ENCODE measurements at places on chromosomes 3 and 15.

- peak; percentile 44 for DNase-seq
Observed at GRCh38 chr3:148957586-148957985, 33.8 kb upstream of the GYG1 start.

- no peak for DNase-seq
Observed at GRCh38 chr3:102030661-102031060, 181.3 kb downstream of the NFKBIZ start.

DNA sequence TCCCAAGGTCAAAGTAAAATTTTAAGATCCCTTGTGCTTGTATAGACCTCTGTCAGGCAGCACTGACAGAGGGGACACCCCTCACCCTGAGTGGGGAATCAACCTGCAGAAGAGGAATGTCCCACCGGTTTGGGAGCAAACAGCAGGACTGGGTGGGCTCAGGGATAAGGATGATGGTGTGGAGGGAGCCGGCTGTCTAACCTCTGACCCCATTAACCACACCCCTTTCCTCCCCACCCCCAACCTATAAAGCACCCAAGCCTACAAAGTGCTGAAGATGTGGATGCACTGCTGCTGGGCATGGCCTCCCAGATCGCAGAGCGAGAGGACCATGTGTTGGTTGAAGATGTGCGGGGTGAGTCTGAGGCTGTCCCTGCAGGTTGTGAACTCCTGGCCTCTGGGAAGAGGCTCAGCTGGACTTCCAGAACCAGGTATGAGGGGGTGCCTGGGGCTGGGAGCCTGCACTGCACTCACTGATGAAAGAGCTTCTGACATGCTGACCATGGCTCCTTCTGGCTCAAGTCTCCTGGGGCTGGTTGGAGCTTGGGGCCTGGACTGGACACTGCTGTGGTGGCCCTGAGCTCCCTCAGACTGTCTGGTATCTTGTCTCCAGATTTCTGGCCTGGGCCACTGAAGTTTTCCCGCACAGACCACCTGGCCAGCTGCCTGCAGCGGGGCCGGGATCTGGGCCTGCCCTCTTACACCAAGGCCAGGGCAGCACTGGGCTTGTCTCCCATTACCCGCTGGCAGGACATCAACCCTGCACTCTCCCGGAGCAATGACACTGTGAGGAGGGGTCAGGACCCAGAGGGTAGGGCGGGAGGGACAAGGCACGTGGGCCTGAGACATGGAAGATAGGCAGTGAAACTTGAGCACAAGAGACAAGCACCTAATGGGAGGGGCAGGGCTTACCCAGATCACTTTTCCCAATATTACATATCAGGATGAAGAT, 9.3 kb downstream of the DUOX1 start:
- DNase-seq, result no peak

- no peak for DNase-seq
Observed at GRCh38 chr3:101081999-101082398, 88.8 kb upstream of the ABI3BP start.

DNA sequence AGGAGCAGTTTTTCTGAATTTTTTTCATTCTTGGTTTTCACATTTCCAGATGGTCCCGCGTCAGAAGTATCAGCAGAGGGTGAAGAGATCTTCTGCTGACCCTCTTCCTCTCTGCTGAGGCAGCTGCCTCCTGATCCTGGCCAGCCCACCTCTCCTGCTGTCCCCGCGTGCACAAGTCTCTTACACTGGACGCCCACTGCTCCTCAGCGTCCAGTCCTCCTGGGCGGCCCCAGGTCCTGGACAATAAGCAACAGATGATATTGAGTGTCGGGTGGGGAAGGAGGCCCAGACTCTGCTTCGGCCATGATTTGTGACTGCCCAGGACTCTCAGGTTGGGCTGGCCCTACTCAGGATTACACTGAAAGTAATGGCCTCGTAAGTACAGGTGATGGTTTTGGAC, 50.1 kb downstream of the KLHL25 start:
- DNase-seq, result no peak

DNA sequence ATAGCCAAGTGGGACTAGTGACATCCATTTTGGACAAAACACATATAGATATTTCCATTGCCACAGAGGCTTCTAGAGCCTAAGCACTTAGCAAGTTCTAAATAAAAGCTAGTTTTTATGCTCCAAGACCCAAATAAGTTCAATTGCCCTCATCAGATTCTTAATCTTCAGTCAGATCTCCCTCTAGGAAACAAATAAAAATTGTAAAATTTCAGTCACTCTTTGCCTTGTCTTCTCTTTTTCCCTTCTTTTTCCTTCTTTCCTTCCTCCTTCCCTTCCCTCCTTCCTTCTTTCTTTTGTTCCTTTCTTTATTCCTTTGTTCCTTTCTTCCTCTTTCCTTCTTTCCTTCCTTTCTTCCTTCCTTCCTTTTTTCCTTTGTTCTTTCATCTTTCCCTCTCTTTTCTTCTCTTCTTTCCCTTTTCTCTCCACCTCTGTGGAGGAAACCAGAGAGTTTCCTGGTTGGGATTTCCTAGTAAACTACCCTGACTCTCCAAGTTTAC, 68.8 kb upstream of the GADL1 start:
- no peak for DNase-seq

DNA sequence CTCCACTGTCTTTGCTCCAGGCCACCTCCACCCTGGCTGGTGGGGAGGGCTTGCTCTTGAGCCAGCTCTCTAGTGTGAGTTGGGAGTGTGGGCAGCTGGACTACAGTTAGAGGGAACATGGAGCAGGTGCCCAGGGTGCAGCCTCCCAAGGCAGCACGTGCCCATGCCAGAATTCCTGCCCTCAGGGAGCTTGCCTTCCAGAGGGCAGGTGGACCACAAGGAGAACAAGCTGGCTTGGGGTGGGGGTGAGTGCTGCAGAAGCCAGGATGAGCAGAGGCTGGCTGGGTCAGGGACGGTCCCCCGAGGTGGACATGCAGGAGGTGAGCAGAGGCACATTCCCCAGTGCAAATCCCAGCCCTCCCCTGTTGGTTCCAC, 89.5 kb downstream of the VGLL4 start:
- no peak for DNase-seq

- DNase-seq, result no peak
Observed at GRCh38 chr3:144921710-144922109, 950.1 kb downstream of the DIPK2A start.

GRCh38 chr3:60992395-60992794, 258.9 kb downstream of the FHIT start:
- no peak for DNase-seq

DNA sequence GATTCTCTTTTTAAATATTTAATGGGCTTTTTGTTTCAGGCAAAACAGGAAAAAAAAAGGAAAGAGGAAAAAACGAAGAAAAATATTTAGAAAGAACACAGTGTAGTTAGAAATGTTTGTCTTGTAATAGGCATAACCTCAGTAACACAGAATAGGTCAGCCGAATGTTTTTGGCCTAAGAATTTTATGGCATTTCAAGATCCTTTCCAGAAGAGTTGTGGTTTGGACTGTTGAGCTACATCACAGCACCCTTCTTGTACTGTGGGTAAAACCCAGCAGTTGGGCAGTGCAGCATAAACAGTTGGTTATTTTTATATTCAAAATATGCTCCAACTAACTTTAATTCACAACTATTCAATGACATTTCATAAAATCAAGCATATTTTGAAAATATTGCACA, 474.4 kb upstream of the AGTR1 start:
- no peak for DNase-seq

GRCh38 chr3:154384479-154384878, 45.5 kb downstream of the GPR149 start:
- DNase-seq, result no peak

DNA sequence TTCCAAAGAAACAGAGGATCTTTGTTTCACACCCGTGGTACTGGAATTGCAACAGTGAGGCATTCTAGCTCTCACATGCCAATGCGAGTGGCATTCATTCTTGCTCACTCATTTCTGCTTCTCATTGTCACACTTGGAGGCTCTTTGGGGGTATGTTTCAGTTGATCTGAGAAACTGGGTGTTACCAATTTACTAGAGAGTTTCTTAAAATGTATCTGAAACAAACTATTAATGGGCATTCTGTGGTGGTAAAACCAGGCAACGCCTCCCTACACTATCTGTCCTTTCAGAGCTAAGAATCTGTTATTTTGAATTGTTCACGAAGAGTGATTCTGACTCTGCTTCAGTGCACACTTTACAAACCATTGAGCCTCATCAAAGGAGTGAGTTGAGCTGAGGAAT, 140.6 kb upstream of the BHLHE40 start:
- DNase-seq, result no peak

DNA sequence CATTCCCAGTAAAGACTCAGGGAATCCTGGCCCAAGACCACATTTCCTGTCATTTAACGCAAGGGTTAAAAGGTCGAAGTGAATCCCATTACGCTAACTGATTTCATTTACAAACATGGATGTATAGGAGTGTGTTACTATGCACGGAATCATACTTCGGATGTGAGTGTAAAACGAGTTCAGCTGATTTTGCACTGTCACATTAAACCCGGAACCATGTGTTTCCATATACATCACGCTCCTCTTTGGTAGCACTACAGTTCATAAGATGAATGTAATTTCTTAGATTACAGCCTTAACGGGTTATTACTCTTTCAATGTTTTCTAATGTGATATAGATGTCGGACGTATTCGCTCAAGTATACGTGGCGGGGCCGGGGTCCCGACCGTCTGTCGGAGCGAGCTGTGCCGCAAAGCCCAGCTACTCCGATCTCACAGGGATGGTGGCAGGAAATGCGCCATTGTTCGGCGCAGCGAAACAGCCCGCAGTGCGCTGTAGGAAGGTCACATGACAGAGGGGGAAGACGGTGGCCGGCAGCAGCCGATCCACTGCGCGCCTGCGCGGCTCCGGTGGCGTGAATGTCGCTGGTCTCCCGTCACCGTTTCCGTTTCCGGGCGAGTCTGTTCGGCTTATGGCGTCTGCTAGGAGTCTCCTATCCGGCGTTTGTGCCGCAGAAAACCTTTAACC, 97.3 kb downstream of the NPAP1 start:
- DNase-seq, result peak; percentile 51

DNA sequence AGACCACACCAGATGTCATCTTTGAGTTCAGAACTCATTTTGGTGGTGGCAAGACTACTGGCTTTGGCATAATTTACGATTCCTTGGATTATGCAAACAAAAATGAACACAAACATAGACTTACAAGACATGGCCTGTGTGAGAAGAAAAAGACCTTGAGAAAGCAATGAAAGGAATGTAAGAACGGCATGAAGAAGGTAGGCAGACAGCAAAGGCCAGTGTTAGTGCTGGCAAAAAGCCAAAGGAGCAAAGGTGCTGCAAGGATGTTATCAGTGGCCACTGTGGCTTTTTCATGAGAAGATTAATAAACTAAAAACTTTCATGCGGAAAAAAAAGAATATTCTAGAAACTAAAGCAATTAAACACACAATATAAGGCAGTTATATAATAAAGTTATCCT, 21.9 kb downstream of the AAGAB start:
- DNase-seq, result no peak

- DNase-seq, result no peak
Observed at GRCh38 chr15:90643301-90643632, 73.9 kb upstream of the BLM start.

DNA sequence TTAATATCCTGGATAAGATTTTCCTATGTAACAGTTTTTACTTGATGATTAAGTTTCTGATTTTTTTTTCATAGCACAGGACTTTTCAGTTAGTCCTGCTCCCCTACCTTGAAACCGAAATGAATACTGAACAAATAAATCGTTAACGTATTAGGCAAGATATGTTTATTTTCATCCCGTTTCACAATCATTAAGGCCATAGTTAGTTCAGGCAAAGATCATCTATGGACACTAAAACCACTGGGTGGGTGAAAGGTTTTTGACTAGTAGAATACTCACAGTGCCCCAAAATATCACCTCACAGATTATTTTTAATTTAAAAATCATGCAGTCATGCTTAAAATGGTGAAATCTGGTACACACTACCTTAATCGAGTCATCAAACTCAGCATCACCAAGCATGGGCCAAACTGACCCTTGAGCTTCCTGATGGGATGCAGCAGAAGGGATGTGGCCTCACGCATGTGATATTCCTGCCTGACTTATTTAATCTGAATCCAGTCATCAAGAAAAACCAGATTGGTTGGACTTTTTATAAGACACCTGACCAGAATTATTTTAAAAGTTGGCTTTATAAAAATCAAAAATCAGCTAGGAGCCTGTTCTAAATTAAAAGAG, 365.0 kb downstream of the LPP start:
- DNase-seq, result no peak

DNA sequence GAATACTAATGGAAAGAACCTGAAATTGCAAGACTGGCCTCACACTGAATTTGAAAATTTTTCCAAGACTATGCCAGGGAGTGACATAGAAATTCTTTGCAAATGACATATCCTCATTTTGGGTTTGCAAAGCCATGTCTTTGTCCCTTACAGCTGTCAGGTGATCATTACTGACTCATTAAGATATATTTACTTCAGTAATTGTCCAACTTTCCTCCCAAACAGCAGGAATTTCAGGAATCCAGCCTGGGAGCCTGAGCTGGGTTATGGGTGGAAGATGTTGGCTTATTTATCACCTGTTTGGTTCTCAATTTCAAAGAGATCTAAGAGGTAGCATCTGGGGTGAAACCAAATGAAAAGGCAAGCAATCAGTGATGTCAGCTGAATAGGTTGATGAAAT, 111.6 kb upstream of the ACP3 start:
- no peak for DNase-seq

- DNase-seq, result no peak
Observed at GRCh38 chr3:19489936-19490335, 341.6 kb downstream of the KCNH8 start.

- no peak for DNase-seq
Observed at GRCh38 chr3:40911264-40911663, 288.0 kb upstream of the CTNNB1 start.
